ENCODE measurements at places on chromosomes 4 and X.

GRCh38 chr4:113539408-113539807, 222.1 kb downstream of the CAMK2D start:
- DNase-seq, result no peak

- DNase-seq, result no peak
Observed at GRCh38 chr4:79609817-79610216, 201.8 kb upstream of the GK2 start.

GRCh38 chr4:36325499-36325898, 44.1 kb downstream of the DTHD1 start:
- DNase-seq, result no peak

- no peak for DNase-seq
Observed at GRCh38 chr4:65924843-65925242, 254.6 kb upstream of the EPHA5 start.

DNA sequence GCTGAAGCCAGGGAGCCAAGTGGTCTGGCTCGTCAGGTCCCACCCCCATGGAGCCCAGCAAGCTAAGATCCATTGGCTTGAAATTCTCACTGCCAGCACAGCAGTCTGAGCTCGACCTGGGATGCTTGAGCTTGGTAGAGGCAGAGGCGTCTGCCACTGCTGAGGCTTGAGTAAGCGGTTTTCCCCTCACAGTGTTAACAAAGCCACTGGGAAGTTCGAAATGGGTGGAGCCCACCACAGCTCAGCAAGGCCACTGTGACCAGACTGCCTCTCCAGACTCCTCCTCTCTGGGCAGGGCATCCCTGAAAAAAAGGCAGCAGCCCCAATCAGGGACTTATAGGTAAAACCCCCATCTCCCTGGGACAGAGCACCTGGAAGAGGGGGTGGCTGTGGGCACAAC, 353.8 kb downstream of the NAP1L3 start:
- no peak for DNase-seq

DNA sequence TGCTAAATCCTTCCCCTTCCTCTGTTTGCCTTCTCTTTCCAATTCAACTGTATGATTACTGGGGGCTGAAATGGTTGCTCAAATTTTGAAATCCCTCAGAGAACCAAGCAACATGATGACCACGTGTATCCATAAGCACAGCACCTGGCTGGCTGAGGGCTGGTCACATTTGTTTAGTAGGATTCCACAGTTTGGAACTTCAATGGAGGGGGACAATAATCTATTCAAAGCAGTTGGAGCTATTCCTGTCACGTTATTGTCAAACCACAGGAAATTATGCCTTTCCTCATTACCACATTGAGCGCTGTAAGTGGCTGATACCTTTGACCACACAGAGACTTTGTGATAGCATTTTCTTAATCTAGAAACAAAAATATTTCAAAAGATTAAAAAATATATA, 7.0 kb downstream of the TMSB4X start:
- no peak for DNase-seq

DNA sequence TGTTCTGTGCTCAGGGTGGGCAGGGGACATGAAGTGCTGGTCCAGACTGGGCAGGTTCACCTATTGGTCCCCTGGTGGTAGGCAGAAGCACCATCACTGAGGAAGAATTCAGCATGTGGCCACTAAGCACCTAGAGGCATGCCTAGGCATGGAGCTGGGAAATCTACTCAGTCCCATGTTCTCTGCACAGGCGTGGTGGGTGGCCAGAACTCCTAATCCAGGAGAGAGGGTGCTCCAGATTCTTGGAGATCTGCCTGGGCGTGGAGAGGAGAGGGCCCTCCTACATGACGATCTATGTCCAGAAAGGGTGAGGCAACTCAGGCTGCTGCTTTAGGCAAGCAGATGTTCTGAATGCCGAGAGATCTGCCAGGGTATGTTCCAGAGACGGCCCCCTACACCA, 44.6 kb upstream of the MAGEC2 start:
- DNase-seq, result no peak

- DNase-seq, result no peak
Observed at GRCh38 chr4:188201851-188202250, 62.6 kb downstream of the TRIML1 start.

DNA sequence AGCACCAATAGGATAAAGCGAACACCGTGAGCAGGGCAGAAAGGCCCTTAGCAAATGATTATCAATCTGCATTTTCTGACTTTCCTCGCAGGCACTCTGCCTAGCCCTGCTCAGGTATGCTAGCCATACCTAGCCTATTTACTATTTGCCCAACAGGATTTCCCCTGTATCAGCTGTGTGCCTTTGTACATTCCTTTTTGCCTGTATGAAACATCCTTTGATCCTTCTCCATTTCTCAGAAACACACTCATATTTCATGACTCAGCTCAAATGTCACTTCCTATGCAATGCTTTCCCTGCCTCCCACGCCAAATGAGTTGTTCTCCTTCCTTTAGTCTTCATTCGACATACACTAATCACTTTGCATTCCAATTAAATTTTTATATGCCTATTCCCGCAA, 37.2 kb downstream of the PCDH7 start:
- DNase-seq, result no peak
